ENCODE measurements at places on chromosomes 13 and 19.
A peak's percentile ranks its signal among the peaks of the same experiment; 100 is the strongest.

DNA sequence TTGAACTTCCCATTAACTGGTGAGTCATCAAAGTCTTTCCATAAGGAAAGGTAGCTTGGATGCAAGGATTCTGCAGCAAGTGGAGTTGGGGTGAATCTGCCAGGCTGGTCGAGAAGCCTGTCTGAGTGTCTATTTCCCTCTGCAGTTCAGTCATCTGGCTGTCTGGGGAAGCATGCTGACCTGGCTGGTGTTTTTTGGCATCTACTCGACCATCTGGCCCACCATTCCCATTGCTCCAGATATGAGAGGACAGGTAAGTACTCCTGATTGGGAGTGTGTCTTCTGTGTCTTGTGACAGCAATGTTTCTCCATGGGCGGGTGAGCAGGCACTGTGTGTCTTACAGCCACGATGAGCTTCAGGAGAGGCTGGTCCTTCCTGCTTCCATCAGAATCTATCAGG is 189.7 kb downstream of the SHISA2 start:
- no peak for ATAC-seq

- no peak for ATAC-seq
These were observed 126.7 kb downstream of the URI1 start for GRCh38 chr19:30068528-30069395.

DNA sequence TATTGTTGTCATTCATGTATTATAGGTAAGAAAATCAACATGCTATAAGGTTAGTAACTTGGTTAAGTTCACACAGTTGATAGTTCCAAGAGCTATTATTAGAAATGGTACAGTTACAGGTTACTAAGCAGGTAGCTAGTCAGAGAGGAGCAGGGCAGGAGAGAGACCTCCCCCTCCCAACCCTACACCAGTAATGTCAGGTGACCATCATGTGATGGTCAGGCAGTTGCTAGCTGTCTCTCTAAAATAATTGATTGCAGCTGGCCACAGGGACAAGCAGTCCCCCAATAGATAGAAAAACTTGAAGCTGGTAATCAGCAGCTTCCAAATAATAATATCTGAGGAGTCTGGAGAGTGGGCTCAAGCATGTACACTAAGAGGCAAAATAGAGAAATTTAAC is 14.6 kb downstream of the SLITRK1 start:
- ATAC-seq, result no peak

DNA sequence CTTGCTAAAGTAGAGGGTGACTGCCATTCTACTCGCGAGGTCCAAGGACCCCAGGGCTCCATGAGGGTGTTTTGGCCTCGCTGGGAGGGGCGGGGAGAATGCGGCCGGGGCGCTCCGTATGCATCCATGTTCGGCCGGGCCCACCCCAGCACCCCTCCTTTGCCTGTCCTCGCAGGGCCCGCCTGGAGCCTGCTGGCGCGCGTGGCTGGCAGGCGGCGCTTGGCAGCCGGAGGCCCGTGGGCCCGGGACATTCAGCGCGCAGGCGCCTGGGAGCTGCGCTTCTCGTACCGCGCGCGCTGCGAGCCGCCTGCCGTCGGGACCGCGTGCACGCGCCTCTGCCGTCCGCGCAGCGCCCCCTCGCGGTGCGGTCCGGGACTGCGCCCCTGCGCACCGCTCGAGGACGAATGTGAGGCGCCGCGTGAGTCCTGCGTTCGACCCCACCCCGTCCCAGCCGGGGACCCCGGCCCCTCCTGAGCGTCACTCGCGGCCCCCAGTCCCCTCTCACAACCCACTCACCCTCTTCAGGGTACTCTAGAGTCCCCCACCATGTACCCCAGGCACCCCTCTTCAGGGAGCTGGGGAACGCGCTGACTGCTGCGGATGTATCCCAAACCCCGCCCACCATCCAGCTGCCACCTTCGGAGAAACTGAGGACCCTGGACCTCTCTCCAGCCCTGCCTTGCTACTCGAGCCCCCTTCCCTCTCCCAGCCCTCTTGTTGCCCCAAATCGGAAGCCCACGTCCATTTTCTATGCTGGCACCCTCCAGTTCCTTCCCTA is 4.1 kb downstream of the DLL3 start:
- peak; percentile 58 for ATAC-seq

- ATAC-seq, result no peak
These were observed 29.9 kb downstream of the SLC10A2 start for GRCh38 chr13:103036268-103036667.

- ATAC-seq, result no peak
These were observed 217.0 kb upstream of the PRR20A start for GRCh38 chr13:56923626-56924140.

DNA sequence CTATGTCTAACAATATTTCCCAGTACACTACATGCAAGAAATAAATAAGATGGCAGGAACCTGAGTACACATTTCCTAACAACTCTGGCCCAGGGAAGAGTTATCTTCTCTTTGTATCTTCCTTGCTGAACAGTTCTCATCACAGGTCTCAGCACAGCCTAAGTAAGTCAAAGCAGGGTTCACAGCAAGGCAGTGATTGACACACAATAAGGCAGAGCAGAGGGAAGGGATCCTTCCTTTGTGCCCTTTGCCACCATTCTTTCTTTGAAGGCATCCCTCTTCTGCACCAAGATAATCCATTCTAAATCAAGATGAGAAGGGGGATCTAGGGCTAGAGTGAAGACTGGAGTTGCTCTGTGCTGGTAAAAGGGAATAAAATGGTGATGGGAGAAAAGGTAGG is 73.4 kb upstream of the TRPC4 start:
- ATAC-seq, result no peak

GRCh38 chr13:111183959-111184358 is 68.8 kb downstream of the ARHGEF7 start:
- peak; percentile 30 for ATAC-seq

- ATAC-seq, result no peak
These were observed 36.3 kb downstream of the ARHGEF18 start for GRCh38 chr19:7385062-7385461.

- no peak for ATAC-seq
These were observed 54.4 kb upstream of the ZNF835 start for GRCh38 chr19:56725829-56726424.

DNA sequence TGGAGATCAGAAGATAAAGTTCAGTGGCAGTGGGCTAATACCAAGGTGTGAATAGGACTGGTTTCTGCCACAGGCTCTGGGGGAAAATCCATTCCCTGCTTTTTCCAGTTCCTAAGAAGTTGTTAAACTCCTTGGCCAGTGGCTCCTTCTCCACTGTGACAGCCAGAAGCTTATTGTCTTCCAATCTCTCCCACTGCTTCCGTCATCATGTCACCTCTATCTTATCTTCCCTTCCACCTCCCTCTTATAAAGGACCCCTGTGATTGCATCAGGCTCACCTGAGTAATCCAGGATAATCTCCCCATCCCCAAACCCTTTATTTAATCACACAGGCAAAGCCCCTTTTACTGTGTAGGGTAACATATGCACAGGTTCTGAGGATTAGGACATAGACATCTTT is 431.2 kb upstream of the SLC10A2 start:
- no peak for ATAC-seq

DNA sequence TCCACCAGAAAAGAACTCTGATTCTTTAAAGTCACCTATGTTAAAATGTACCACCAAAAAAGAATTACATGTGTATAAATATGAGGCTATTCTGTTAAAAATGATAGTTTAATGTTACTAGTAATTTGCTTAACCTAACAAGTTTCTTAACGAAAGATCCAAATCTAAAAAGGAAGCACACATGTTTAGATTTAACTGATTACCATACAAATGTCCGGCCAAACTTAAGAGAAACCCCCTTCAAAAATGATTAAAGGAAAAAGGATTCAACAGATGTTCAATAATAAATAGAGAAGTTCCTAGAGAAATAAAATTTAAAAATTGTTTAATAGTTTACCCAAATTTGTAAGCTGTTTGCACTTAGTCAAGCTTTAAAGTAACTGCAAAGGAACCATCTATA is 5.0 kb upstream of the ZNF69 start:
- ATAC-seq, result no peak

- no peak for ATAC-seq
These were observed 26.8 kb downstream of the CELF5 start for GRCh38 chr19:3251229-3251628.

GRCh38 chr19:6556480-6557195 is 25.8 kb downstream of the TNFSF9 start:
- no peak for ATAC-seq

DNA sequence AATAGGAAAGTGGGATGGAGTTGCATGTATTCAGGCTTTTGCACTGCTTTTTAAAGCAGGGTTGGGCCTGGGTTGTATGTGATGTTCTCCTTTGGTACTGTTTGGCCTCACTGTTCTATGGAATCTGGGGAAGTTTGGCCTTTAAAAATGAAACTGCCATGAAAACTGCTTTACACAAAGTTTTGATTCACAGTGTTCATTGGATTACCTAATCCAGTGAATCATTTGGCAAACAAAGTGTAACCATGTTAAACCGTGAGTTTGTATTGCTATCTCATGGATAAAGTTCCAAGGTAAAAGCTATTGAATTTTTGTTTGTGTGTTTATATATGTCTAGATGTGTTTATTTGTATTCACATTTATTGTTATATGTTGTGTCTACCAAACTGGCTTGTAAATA is 1658.6 kb downstream of the OLFM4 start:
- ATAC-seq, result no peak

- ATAC-seq, result no peak
These were observed 21.4 kb downstream of the ZNF175 start for GRCh38 chr19:51592521-51592920.

- ATAC-seq, result no peak
These were observed 1616.2 kb upstream of the SPRY2 start for GRCh38 chr13:81957121-81957520.

GRCh38 chr19:43560687-43561086 is 14.6 kb downstream of the XRCC1 start:
- ATAC-seq, result no peak

DNA sequence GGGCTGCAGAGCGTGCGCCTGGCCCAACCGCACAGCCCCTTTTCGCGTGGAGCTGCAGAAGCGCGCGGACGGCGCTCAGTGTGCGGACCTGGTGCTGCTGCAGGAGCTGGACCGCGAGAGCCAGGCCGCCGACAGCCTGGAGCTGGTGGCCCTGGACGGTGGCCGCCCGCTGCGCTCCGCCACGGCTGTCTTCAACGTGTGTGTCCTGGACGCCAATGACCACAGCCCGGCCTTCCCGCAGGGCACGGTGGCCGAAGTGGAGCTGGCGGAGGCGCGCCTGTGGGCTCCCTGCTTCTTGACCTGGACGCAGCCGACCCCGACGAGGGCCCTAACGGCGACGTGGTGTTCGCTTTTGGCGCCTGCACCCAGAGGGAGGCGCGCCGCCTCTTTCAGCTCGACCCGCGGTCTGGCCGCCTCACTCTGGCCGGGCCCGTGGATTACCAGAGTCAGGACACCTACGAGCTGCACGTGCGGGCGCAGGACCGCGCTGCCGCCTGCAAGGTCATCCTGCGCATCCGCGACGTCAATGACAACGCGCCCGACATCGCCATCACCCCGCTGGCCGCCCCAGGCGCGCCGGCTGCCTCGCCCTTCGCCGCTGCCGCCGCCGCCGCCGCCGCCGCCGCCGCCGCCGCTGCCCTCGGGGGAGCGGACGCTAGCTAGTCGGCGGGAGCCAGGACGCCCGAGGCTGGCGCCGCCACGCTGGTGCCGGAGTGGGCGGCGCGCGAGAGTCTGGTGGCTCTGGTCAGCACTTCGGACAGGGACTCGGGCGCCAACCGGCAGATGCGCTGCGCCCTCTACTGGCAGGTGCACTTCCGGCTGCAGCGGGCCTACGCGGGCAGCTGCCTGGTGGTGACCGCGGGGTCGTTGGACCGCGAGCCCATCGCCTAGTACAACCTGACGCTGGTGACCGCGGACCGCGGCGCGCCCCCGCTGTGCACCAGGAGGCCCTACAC is 172.2 kb downstream of the OLFM4 start:
- no peak for ATAC-seq

DNA sequence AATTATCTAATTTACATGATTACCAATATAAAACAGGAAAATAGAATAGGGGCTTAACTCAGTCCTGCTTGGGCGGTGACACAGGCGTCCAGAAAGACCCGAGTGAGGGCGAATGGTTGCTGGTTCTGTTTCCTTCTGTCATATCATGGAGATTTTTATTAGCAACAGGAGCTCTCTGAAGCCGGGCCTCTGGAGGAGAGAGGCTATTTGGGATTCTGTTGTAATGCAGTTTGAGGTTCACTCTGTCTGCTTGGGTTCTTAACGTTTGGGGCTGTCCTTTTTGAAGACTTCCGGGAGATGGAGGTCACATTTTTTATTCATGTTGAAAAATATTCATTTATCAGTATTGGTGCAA is 115.7 kb upstream of the ZNF536 start:
- no peak for ATAC-seq

DNA sequence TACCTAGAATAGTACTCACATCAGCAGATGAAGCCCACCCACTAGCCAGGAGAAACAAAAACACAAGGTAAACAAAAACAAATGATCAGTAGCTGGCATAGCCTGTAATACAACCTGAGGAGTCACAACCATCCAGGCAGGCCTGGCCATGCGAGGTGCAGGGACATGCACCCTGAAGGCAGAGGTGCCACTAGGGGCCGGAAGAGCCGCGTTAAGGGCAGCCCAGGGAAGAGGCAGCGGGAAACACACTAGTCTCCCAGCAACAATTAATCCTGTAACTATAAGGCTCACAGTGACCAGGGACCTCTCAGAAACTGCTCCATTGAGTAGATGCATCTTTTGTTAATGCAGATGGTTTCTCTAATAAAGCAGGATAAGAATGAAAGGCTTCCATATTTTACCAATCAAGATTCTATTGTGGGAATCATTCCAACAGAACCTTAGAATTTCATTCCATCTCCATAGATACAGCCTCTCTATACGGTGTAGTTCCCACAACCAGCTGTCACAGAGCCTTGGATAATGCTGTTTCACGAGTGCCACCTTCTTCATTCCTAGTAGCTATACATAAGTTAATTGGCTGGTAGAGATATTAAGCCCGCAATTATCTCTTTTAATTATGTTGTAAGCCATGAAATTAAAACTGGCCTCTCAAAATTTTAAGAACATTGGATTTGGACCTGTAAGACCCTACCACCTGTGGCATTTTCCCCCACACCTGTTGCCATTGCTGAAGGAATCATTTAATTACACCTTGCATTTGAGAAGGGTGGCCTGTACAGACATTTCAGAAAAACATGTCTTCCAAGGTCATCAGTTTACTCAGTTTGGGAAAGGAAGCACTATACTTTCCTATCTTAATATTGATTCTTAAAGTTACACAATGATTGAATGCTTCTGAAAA is 28.7 kb downstream of the ANKRD10 start:
- no peak for ATAC-seq

- ATAC-seq, result no peak
These were observed 268.6 kb downstream of the NDFIP2 start for GRCh38 chr13:79749566-79749965.
